Neuronal stem cell (in vitro differentiated cells): ENCODE measurements at places on chromosomes 5 and 9.
A peak's percentile ranks its signal among the peaks of the same experiment; 100 is the strongest.

DNA sequence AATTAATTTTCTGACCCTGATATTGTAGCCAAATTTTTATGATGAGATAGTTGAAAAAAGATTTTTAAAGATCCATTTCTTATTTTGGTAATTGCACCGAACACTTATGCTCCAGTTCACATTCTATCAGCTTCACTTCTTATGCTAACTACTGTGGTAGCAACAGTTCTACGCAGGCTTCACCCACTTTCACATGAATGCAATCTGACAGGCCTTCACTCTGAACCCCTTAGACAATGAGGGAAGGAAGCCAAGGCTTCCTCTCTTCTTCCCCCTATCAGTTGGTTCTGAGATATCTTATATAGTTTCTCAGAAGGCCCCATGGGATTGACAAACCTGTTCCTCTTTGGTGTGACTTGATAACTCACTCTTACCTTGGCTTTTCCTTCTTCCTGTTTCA, 185.8 kb downstream of the CETN3 start:
- no peak for DNase-seq

DNA sequence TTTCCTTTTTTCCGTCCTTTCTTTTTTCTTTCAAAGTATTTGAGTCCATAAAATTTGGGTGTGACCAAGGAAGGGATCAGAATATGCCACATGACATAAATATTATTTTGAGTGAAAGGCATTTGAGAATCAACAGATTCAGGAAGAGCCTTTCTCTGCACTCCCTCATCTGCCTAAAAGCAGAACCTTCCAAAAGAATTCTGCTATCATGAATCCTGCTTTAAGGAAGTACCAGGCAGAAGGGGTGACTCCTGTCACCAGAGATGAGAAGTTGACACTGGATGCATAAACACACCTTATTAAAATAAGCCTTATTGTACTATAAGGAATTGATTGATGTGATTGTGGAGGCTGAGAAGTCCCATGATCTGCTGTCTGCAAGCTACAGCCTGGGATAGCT, 196.7 kb downstream of the SREK1 start:
- no peak for DNase-seq

- no peak for DNase-seq
These were observed 5.6 kb upstream of the GZMA start for GRCh38 chr5:55096861-55097260.

GRCh38 chr9:117739624-117740347, 35.6 kb downstream of the TLR4 start:
- DNase-seq, result no peak

DNA sequence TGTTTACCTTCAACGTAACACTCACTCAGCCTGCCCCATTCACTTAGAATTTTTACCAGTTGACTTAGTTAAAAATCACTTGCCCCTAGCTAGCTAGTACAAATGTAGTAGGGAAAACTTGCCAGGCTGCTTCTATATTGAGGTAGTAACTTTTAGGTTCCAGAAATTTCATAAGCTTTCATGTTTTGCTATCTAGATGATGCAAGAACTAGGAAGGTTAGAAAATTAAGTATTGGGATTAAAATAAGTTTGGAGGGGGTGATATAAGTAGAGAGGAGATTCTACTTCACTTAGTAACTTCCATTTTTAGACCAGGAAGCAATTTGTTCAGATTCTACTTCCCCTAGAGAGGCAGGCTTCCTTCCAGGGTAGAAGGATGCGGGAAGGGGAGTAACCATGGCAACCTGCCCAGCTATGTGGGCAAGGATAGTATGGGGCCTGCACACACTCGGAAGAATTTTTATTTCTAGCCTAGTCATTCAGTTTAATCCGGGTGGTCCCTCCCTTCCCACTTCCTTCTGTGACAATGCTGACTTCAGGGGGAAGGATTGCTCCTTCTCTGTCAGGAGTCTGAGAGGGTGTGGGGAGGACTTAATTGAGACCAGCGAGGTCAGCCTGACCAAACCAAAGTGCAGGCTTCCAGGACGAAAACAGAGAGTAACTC, 4.2 kb downstream of the DAB2 start:
- no peak for DNase-seq

GRCh38 chr9:131276094-131276888, at the start of gene FAM78A:
Gene FAM78A (minus strand): TSS chr9:131276510. CDS start chr9:131276179, 331 bp downstream.
- no peak for DNase-seq

DNA sequence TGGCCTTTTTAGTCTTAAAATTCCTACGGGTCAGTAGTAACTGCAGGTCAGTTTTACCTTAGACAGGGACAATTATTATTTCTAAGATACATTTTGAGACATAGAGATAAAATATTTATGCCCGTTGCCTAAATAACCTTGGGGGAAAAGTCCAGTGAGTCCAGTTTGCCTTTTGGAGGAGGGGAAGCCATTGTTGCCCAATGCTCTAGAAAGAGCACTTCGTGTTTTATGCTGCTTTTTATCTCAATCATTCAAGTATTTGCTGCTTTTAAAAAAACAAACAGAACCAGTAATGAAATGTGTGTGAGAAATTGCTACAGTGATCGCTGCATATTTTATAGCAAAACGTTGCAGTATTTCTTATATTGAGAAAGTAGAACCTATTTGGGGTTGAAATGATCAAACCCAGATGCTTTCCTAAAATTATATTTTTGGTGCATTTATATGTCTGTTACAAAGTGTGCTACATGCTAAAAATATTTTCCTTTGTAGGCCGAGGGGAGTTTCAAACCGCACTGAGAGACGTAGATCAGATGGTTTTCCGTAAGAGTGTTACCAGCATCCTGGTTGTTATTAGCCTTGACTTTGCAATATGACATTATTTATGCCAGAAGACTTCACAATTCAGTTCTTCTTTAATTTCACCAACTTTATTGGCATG, 266.8 kb downstream of the AOPEP start:
- DNase-seq, result no peak

DNA sequence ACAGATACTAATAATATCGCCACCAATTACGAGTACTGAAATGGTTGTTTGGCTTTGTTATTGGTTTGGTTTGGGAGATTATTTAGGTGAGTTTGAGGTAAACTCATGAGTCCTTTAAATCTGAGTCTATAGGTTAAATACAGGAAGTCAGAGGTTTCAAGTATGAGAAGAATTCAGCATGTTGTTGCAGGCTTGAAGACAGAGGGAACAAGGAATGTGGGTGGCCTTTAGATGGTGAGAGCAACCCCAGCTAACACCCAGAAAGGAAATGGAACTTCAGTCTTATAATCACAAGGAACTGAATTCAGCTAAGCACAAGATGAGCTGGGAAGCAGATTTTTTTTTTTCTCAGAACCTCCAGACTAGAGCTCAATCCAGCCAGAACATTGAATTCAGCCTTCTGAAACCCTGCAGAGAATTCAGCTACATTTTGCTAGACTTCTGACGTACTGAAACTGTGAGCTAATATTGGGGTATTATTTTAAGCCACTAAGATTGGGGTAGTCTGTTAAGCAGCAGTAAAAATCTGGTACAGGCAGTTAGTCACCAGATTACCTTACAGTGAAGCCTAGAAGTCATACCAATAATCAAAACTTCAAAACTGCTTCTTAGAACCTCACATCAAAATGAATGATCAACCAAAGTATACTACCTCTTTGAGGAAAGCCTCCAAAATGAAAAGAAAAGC, 216.0 kb upstream of the PUM3 start:
- no peak for DNase-seq

DNA sequence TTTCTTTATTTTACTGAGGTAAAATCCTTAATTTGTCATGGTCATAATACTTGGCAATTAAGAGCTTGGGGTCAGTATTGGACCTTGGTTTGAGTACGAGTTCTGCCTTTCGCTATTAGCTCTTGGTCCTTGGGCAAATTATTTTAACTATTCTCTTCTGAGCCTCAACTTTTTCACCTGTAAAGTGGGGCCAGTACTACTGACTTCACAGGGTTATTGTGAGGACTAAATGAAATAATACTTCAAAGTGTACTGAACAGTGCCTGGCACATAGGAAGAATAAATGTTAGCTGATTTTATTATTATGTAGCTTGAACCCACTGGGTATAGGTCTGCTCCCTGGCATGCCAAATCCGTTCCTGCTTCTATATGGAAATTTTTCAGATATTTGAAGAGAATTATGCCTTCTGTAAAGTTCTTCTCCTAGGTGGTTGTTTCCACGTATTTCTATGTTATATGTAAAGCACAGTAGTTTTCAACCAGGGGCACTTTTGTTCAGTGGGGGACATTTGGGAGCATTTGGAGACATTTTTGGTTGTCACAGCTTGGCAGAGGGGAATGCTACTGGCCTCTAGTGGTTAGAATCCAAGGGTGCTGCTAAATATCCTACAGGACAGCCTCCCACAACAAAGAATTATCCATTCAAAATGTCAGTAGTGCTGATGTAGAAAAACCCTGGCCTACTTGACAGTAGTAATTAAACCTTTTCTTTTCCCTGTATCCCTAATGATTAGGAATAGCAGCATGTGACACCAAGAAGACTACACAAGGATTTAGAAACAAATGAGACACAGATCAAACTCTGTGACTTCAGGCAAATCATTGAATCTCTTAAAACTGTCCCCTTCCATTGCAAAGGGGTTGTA, 4.5 kb downstream of the RCL1 start:
- peak; percentile 27 for DNase-seq

DNA sequence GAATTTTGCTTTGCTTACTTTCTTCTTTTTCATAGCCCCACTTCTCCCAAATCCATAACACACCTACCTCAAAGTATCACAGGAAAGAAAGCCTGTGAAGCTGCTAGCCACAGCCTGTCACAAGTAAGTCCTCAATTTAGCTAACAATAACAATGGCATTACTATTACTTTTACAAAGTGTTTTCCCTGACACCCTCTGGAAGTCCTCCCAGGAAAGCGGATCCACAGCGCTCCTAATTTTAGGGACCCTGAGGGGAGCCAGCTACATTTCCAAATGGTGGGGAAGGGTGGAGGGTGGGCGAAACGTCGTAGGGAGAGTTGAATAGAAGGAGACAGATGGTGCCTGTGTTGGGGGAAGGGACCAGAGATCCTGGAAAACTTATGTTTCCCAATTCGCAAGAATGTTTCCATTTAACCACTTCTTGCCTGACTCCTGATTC, 523 bp upstream of the WWC1 start:
- DNase-seq, result no peak

- no peak for DNase-seq
These were observed 4.5 kb downstream of the CAMK2A start for GRCh38 chr5:150285114-150285513.

GRCh38 chr5:76422227-76422626, 19.1 kb downstream of the IQGAP2 start:
- no peak for DNase-seq

DNA sequence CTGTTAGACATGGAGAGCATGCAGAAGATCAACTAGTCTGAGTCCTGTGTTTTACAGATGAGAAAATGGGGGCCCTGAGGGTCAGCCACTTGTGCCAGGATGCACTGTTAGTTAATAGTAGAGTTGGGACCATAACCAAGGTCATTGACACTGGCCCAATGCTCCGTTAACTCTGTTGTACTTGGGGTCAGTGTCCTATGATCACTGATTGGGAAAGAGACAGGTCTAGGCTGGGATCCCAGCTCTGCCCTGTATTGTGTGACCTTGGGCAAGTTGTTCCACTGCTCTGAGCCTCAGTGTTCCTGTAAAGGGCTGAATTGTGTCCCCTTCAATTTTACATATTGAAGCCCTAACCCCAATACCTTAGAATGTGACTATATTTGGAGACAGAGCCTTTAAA, 70.0 kb downstream of the GDNF start:
- no peak for DNase-seq

DNA sequence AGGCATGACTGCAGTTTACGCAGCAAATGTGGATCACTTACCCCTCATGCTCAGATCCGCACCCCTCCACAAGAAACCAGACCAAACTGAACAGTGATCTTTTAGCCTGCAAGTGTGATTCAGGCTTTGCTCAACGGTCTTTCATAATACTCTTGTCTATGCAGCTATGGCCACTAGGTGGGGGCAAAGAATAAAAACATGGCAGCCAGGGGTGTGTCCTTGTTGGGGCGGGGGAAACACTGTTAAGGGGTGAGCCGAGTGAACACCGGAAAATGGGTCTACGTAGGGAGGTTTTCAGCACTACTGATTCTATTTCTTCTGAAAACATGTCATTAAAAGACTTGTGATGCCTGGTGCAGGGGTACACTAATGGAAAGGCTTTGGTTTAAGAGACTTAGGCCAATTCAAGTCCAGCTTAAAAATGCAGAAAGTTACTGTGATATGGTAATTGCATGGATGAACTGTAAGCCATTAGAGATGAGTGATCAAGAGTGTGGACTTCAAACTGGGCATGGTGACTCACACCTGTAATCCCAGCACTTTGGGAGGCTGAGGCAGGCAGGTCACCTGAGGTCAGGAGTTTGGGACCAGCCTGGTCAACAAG, 49.9 kb upstream of the GPR151 start:
- DNase-seq, result peak; percentile 46

- peak; percentile 50 for DNase-seq
These were observed 275.1 kb downstream of the SLF1 start for GRCh38 chr5:94893412-94894135.

DNA sequence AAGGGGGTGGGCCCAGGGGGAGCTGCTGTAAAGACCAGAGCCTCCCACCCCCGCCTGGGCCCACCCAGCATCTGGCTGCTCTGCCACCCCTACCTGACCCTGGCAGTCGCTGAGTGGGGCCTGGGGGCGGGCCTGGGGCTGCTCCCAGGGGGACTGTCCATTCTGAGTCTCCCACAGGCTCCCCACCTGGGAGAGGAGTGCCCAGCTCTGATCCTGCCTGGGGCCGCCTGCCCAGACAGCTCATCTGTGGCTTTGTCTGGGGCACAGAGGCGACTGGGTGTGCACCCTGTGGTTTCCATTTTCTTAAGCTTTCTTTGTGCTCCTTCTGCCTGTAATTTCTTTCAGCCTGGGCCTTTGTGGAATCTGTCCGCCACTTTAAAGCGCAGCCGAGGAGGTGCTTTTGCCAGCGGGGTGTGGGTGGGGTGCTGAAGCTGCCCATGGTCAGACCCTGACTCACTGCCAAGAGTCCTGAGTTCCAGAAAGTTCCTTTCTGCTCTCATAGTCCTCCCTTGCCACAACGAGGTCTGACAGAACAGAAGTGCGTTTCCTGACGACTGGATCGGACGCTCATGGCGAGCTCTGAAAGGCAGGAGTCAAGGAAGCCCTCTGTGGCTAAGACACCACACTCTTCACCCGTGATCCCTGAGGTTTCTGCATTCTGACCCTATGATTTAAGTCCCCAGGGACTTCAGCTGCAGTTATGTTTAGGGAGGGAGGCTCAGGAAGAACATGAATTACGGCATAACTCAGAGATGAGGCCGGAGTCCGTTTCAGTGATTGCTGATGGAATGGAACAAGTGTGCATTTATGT, 225.0 kb downstream of the FANCC start:
- DNase-seq, result peak; percentile 56

DNA sequence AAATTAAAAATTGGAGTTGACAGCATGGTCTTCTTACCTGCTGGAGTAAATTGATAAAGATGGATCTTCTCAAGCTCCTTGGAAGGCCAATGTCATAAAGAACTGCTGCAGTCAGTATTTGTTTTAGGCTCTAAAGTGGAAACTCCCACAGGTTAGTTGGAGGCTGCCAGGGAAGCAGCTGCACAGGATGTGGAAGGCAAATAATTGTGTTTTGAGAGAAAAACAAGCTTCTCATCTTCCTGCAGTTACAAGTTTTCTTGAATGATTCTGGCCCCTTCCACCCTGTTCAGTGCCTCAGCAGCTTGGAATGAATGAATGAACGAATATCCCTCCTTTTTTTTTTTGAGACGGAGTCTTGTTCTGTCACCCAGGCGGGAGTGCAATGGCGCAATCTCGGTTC, 13.9 kb downstream of the MROH2B start:
- DNase-seq, result no peak
